NCI-H524 treated with DMSO at 0.1 percent for 48 hours (cell line): ENCODE measurements at places on chromosomes 5 and 9.
A peak's percentile ranks its signal among the peaks of the same experiment; 100 is the strongest.

GRCh38 chr5:37933576-37933975 lies 93.7 kb upstream of the GDNF start:
- no peak for DNase-seq

DNA sequence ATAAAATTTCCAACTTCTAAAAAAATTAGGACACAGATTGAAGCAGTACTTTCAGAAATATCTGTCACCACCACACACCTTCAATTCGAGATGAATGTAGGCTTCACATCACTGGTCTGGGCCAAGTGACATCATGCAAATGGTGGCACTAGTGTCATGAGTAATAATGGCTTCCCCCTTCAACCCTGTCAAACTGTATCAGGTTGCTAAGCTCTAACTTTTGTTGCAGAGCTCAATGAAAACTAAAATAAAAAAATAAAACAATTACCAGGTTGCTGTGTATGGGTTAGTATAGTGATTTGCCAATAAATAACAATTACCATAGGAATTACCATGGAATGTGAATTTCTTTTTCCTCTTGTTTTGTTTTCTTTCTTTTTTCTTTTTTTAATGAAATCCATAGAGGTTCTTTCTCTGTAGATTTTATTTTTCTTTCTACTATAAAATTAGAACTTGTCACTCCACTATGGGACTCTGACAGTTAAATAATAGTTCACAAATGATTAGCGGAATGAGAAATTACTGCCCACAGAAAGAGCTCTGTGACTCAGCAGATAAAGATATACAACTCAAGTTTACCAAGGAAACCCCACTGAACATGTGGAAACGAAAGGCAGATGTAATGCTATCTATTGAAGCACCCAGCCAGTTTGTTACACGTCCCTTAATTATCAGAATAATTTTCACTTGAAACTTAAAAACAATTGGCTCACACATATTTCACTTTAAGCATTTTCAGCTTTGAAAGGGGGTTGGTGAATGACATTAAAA lies 783.8 kb upstream of the WWC1 start:
- no peak for DNase-seq

- no peak for DNase-seq
Measured at GRCh38 chr9:92645041-92645440, 24.9 kb downstream of the IPPK start.

DNA sequence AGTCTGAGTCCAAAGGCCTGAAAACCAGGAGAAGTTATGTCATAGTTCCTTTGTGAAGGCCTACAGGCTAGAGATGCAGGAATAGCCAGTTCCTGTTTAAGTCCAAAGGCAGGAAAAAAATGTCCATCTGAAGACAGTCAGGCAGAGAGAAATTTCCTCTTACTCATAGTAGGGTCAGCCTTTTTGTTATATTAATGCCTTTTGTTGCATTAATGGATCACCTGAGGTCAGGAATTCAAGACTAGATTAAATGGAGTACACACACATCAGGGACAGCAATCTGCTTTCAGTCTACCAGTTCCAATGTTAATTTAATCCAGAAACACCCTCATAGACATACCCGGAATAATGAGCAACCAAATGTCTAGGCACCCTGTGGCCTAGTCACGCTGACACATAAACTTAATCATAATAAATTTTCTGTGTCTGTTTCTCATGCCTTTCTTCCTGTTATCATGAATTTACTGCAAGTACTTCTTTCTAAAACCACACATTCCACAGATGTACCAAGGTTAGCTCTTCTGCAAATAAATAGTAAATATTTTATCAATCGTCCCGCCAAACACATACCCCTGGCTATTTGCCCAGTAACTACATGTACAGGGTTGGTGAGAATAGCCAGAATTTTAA lies 703.9 kb downstream of the EFNA5 start:
- DNase-seq = no peak

DNA sequence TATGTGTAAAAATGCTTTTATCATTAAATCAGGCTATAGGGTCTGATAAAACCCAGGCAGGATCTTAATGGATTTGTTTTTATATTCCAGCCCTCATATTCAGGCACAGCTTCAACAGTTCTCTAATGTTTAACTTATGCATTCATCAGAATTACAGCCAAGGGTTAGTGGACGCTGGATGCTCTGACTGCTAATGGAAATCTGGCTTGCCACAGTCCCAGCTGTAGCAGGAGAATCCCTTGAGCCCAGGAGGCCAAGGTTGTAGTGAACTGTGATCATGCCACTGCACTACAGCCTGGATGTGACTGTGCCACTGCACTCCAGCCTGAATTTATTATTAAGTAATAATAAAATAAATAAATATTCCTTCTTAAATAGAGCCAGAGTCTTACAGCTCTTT lies 98.0 kb downstream of the SLC25A46 start:
- DNase-seq = no peak

DNA sequence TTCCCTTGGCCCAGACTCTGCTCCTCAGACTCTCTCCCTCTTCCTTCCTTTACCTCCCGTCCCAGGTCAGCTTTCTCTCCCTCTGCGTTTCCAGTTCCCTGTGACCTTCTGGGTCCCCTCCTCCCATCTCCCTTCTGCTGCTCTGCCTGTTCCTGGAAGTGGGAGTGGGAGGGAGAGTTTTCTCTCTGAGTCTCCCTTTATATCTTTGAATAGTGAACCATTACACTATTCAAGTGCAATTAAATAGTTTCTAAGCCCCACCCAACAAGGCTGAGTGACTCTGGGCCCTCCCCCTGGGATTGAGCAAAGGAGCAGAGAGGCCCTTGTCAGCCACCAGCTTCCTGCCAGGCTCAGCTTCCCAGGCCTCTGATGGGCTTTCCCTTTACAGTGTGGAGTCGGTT lies 34.8 kb downstream of the THBS4 start:
- peak; percentile 55 for DNase-seq

DNA sequence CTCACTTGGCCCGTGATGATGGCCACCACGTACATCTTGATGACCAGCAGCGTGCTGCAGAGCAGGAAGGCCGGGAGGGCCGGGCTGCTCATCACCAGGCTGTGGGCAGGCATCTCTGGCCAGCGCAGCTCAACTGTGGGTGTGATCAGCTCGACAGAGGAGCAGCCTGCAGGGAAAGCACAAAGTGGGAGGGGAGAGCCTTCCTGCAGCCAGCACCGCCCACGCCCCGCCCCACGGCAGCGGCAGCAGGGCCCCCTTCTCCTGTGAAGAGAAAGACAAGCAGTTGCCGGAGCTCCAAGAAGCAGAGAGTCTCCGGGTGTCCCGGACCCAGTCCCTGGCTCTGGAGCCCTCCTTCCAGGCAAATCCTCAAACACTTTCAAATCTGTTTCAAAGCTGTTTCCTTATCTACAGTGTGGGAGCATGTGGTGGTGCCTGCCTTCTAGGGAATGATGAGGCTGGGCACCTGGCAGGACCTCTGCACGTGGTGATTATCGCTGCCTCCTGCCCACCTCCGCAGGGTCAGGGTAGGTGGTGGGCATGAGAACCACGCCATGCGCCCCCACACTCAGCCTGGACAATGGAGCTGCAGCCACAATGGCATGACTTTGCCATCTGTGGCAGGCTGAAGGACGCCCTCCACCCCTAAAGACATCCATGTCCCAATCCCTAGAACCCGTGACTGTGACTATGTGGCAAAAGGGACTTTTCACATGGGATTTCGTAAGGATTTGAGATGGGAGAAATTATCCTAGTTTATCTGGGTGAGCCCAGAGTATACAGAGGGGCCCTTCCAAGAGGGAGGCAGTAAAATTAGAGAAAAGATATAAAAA lies at the start of gene PTGES:
PTGES (minus strand) TSS at position 143 of the 830 bp plus-strand sequence; CDS start at position 113, 30 bp downstream.
- DNase-seq = peak; percentile 24

DNA sequence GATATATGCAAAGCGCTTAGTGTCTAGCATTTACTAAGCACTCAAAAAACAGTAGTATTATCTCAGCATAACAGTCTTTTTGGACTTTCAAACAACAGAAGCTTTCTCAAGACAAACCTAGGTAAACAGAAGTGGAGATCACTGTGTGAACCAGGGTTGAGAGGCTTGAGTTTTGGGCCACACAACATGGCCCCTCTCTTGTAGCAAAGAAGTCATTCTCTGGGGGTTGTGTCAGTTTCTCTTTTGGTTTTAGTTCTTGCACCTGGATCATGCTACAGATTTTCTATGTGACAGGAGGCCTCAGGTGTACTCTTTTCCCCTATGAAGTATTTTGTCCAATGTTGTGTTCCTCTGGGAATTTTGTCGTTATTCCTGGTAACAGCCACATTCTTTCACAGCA lies 30.0 kb downstream of the INSYN2B start:
- DNase-seq = no peak

DNA sequence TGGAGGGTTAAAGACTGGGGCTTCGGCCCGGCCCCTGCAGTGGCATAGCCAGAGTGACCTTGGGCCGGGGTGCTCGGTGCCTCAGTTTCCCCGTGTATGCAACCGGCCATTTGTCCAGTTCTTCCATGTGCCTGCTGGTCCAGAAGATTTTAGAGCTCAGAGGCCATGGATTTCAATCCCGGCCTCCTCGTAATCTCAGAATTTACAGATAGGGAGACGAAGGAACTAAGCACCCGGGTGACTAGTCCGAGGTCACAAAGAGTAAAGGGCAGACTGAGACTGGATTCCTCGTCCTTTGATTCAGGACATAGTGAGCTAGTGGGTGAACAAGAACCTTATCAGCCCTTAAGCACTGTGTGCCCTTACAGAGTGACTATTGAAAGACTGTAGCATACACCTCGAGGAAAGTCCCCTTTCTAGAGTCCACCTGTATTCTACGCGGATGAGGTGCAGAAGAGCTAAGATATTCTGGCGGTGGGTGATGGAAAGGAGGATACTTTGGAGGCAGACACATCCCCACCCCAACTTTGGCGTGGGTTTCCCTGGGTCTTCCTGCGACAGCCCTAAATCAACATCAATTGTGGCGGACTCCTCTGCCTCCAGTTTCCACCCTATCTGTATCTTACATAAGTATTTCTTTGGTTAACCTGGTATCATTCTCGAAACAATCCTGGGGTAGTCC lies 597 bp downstream of the SLC31A1 start:
- no peak for DNase-seq

DNA sequence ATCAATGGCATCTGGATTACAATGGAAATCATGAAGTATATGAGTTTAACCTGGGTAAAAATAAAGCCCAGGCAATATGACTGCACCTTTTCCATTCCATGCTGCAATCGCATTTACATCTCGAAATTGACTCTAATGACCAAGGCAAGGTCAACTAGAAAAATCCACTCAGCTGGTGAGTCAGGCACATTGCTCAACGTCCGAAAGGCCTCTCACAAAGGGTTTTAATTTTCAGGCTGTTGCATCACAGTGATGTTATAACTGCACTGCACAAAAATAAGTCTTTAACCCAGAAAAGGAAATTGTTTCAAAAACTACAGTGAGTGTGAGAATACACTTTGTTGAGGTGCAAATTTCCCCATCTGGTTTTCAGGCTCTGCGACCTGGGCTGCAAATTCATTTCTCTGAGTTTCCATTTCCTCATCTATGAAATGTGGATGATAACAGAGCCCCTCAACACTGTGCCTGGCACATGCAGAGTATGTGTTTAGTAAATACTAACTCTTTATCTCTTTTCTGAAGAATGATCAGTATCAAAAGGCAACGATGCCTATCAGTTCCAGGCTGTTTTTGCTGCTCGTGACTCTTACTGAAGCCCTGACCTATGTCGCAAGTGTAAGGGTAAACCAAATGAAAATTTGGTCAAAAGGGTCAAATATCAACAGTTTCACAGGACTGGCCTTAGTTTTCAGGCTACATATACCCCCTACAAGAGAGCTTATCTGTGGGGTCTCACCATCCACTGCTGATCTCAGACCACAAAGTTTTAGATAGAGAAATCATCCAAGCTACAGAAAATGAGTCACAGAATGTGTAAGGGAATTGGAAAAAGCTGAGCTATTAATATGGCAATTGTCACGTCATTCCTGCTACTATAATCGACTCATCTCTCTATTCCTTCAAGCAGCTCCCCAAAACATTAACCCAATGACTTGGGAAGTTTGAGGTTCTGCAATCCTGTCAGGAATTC lies 4.1 kb downstream of the NFIL3 start:
- no peak for DNase-seq

- peak; percentile 35 for DNase-seq
Measured at GRCh38 chr9:130835441-130836298, 616 bp downstream of the ABL1 start.

- no peak for DNase-seq
Measured at GRCh38 chr9:136336156-136336870, 9.0 kb downstream of the GPSM1 start.

- DNase-seq = no peak
Measured at GRCh38 chr9:85020791-85021190, 351.3 kb downstream of the NTRK2 start.

GRCh38 chr5:56481428-56482357 lies 248.6 kb upstream of the ANKRD55 start:
- DNase-seq = no peak
